ENCODE measurements at places on chromosomes 7 and 10.

- DNase-seq, result no peak
These were observed 6.1 kb upstream of the COA1 start for GRCh38 chr7:43735403-43735801.

GRCh38 chr7:139095194-139095659 is 14.3 kb downstream of the ZC3HAV1 start:
- peak; percentile 90 for DNase-seq

- DNase-seq, result no peak
These were observed 123.7 kb upstream of the FAM3C start for GRCh38 chr7:121519548-121520521.

- no peak for DNase-seq
These were observed 4.4 kb upstream of the FZD9 start for GRCh38 chr7:73429215-73429614.

- no peak for DNase-seq
These were observed 283.5 kb downstream of the ARHGAP12 start for GRCh38 chr10:31644931-31645633.

- DNase-seq, result no peak
These were observed 63.9 kb downstream of the ITGB1 start for GRCh38 chr10:32893916-32894664.

DNA sequence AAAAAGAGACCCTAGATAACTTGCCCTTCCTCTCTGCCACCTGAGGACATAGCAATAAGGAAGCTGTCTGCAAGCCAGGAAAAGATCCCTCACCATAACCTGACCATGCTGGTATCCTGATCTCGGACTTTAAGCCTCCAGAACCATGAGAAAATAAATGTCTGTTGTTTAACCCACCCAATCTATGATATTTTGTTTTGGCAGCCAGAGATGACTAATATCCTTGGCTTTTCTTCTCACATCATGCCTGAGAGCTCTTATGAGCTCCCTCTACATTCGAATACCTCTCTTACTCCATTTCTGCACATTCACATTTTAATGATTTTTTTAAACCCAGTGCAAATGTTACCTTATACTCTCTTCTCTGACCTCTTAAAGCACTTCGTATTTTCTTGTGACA is 214.0 kb upstream of the CHRM2 start:
- no peak for DNase-seq

GRCh38 chr7:118826246-118826645 is 601.7 kb downstream of the ANKRD7 start:
- no peak for DNase-seq

GRCh38 chr7:96111405-96111804 is 210.5 kb downstream of the SLC25A13 start:
- DNase-seq, result no peak

DNA sequence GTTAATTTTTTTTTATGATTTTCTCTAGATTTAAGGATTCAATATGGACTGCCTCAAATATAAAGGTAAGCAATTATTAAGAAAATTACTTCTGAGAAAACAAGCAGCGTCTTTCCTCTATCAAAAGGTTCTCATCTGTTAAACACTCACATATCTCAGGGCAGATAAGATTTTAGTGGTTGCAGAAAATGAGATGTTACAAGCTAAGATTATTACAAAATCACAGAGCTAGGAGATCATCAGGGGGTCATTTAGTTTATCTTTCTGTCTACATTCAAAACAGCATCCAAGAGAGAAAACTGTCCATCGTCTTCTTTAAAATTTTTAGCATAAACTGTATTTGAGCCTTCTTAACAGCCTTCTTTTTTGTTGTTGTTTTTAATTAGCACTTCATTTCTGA is 29.1 kb upstream of the RHOBTB1 start:
- no peak for DNase-seq

DNA sequence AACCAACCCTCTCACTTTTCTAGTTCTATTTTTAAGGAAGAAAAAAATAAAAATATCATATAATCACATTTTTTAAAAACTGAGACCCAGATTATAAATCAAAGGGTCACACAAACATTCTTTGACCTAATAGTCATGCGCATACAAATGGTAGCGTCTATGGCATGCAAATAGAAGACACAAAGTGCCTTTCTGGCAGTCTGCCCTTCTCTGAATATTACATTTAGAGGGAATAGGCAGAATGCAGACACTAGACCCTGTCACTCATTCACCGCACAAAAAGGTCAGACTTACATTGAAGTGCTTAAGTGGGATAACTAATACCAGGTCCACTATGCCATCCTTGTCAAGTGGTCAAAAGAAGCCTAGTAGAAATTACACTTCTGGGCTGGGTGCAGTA is 26.5 kb upstream of the FHIP2A start:
- no peak for DNase-seq

DNA sequence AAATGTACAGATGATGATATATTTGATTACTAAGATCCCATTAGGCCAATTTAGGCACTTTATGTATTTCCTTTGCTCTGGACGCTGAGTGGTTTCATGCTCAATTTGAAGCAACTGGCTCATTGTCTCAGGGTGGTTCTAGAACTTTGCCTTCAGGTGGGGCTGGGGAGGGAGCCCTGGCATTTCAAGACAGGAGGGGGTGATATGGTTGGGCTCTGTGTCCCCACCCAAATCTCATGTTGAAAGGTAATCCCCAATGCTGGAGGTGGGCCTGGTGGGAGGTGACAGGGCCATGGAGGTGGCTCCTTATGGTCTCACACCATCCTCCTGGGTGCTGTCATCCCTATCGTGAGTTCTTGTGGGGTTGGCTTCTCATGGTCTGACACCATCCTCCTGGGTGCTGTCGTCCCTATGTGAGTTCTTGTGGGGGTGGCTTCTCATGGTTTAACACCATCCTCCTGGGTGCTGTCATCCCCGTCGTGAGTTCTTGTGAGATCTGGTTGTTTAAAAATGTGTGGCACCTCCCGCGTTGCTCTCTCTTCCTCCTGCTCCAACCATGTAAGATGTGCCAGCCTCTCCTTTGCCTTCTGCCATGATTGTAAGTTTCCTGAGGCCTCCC is 151.5 kb upstream of the KLF6 start:
- no peak for DNase-seq

- no peak for DNase-seq
These were observed 217.8 kb downstream of the PTPRN2 start for GRCh38 chr7:158369866-158370265.

GRCh38 chr7:128247640-128248194 is 6.6 kb downstream of the LEP start:
- DNase-seq, result no peak

- no peak for DNase-seq
These were observed 86.1 kb downstream of the MKI67 start for GRCh38 chr10:128040096-128040495.

GRCh38 chr7:36315309-36315944 is 74.2 kb upstream of the ANLN start:
- DNase-seq, result peak; percentile 13

DNA sequence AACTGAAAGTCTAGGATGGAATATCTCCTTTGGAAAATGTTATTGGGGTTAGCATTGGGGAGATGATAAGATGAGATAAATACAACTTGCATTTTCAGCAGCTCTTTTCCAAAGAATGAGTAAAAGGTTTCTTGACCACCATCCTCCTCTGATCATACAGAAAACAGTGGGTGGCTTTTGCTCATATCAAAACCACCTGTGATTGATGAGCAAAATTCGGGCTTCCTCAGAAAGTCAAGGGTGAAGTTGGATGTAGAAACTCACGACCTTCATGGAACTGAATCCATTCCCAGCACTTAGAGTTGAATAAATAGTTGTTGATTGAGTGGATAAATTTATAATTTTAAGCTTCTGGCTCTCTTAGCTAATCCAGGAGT is 158.4 kb downstream of the DNAJB6 start:
- no peak for DNase-seq

DNA sequence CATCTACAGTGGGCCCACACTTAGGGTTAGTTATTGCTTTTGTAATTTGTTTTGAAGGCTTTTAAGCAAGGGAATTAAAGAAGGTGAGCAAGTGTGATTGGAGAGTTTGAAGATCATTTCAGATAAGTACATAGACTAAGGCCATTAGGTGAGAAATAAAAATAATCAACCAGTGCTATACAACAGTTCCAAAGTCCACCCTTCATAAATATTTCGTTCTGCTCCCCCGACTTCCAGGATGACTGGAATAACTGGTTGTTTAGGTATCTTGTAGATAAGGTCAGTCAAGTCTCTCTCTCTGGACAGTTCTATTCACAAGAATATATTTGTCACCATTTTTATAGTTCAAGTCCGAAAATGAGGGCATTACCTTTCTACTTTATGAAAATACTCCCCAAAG is 98.0 kb upstream of the MBL2 start:
- no peak for DNase-seq

DNA sequence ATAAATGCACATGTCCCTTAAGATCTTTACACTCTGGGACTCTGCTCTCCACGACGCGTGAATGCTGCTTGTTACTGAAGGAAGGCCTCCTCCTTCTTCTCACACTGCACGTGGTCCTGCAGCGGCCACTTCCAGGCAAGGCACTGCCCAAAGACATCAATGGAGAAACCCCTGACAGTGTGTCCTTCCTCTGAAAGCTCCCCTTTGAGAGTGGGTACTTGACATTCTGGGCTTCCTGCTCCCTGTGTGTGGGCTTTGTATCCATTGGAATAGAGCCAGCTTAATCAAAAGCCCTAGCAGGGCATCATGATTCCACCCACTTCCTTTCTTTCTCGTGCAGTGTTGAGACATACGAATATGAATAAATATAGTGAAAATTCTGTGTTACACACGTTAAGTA is 69.7 kb upstream of the STK17A start:
- DNase-seq, result no peak

- no peak for DNase-seq
These were observed 4.2 kb upstream of the ACSL5 start for GRCh38 chr10:112369495-112370423.

- no peak for DNase-seq
These were observed 265.9 kb upstream of the MKLN1 start for GRCh38 chr7:131061818-131062217.

GRCh38 chr7:5199841-5200240 is 9.8 kb downstream of the WIPI2 start:
- no peak for DNase-seq

DNA sequence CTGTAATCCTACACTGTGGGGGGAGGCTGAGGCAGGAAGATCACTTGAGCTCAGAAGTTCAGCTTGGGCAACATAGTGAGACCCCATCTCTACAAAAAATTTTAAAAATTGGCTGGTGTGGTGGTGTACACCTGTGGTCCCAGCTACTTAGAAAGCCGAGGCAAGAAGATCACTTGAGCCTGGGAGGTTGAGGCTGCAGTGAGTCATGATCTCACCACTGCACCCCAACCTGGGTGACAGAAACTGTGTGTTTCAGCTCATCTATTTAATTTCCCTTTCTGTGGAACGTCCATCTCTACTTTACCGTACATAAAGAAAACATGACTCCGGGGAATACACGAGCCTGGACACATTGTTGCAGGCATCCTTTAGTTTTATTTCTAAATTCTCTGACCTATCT is 354.6 kb upstream of the PLXDC2 start:
- DNase-seq, result no peak

DNA sequence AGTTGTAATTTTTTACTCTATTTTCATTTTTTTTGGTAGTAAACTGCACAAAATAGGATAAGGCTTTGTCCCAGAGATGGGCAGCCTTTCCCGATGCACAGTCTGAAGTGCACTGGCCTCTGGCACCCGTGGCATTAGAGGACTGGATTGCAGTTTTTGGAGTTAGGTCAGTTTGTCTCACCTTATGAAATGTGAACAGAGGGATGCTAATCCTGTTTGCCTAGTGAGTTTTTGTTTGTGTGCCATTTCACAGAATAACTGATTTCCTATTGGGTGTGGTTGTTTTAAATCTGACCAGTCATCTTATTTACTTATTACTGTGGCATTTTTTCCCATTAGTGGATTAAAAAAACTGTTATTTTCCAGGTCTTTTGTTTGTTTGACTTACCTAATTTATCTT is 109.5 kb upstream of the GATA3 start:
- no peak for DNase-seq

GRCh38 chr7:129690701-129691100 is 79.2 kb downstream of the NRF1 start:
- DNase-seq, result no peak

DNA sequence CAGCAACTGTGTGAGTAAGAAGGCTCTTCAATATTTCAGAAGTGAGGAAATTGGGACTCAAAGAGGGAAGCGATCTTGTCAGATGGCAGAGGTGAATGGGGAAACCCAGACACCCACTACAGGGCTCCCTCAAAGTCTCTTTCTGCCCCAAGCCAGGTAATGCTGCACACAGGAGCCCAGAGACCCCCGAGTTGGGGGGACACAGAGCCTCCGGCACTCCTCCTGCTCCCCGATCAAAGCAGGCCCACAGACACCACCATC is 139.4 kb downstream of the TNS3 start:
- no peak for DNase-seq

DNA sequence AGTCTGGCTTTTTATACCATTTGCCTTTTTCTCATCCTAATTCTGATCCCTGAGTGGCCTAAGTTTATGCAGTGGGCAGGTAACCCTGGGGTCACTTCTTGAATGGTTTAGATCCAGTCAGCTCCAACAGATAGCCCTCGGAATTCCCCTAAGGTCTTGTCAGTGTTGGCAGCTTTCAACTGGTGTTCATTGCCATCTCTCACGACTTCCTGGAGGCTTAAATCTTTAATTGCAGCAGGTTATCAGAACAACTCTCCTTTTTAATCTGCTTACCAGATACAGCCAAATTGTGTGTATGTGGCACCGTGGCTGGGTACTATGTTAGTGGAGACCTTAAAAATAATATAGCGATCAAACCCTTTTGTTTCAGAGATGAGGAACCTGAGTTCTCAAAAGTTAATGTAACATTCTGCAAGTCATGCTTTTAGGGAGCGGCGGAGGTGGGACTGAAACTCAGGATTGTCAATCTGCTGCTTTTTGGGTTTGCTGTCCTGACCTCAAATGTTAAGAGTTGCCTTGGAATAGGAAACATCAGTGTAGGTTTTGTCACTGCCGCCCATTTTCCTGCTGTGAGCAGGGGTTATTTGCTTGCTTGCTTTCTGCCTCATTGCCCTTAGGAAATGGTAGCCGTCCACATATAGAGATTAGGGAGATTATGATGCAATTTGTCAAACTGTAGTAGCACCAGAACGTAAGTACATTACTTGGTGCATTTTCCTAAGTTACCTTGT is 818 bp downstream of the DLD start:
- peak; percentile 24 for DNase-seq

- DNase-seq, result no peak
These were observed 125.1 kb downstream of the SFMBT2 start for GRCh38 chr10:7285522-7286322.

DNA sequence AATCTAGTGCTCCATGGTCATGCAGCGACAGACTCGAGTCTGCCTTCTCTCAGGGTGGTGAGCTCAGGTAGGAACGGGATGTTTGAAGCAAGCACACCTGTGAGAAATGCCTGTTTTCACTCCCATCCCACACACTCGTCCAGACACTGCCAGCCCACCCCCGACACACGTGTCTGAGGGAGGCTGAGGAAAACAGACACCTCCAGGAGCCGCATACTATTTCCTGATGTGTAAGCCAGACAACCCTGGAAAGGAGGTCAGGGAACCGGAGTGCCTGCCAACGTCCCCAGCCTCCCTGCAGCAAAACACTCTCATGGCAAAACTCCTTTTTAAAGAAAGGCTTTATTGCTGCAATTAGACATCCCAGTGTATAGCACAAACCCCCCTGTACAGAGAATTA is 80.2 kb downstream of the ALOX5 start:
- DNase-seq, result no peak

GRCh38 chr7:29039821-29040578 is 81.9 kb upstream of the TRIL start:
- DNase-seq, result no peak

- DNase-seq, result no peak
These were observed 74.7 kb downstream of the DNAH11 start for GRCh38 chr7:21617513-21617912.

Measured in OCI-LY7 (cell line).